ENCODE measurements at places on chromosomes 12 and 14.
A peak's percentile ranks its signal among the peaks of the same experiment; 100 is the strongest.

GRCh38 chr14:60882219-60882618, 98.7 kb downstream of the TRMT5 start:
- DNase-seq, result no peak

DNA sequence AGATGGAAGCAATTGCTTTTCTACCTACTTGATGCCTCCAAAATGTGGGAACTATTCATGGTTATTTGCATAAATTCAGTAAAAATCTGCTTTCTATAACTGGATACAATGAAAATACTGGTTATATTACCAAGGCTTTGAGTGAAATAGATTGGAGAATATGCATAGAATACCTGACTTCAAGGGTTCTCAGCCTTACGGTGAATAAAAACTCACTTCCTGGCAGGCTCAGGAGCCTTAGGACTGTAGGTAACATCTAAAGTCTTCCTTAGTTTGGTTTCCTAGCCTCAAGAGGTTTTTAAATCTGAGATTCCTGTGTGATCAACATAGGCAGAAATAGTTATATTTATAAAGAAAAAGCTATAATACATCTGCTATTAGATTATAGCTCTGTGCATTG, 158.6 kb downstream of the SLC41A2 start:
- DNase-seq, result no peak

DNA sequence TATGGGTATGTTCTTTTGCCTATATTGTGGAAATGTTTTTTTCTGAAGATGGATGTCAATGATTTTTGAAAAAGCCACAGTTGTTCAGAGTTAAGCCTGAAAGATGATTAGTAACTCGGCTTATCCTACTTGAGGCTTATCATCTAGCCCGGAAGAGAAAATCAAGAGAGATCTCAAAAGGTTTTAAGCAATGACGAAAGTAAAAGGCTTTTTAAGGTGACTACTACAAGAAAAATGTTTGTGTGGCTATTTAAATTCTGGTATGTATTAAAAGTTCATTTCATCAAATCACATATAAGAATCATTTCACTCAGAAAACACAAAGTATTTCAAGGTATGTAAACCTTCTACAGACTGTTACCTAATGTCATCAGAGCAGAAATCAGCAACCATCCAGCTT, 40.2 kb downstream of the HEATR5A start:
- DNase-seq, result no peak

GRCh38 chr12:121712190-121712460, 427 bp upstream of the TMEM120B start:
- DNase-seq, result peak; percentile 10

- DNase-seq, result no peak
Measured at GRCh38 chr14:79938185-79938584, 273.1 kb downstream of the DIO2 start.

DNA sequence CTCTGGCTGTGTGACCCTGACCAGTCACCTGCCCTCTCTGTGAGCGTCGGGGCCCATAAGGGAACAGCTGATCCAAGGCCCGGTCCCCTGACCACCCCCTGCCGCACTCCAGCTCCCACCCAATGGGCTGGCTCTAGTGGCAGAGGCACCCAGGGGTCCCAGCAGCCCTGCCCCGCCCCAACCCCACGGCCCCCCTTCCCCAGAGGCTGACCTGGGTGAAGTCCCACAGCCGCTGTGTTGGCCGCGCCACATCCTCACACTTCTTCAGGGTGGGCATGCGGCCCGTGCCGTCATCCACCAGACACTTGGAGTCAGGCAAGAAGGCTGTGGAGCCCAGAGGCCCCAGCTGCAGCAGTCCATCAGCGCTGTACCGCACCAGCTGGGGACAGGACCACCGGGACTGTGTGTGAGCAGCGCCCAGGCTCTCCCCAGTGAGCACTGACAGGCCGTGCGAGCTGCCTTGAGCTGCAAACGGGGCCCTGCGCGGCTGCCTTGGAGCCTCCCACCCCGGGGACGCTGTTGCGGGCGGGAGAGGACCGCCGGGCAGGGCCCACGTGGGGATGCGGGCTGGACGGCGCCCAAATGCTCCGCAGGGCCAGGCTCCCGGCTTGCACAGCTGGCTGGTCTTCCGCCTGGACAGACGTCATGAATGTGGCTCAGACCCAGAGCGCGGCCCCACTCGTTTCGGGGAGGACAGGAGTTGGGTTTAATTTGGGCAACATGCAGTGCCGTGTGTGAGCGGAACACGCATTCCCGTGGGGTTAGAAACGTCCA, 53.5 kb downstream of the NOC4L start:
- no peak for DNase-seq

GRCh38 chr14:94864387-94865195, 94.7 kb upstream of the GSC start:
- no peak for DNase-seq

DNA sequence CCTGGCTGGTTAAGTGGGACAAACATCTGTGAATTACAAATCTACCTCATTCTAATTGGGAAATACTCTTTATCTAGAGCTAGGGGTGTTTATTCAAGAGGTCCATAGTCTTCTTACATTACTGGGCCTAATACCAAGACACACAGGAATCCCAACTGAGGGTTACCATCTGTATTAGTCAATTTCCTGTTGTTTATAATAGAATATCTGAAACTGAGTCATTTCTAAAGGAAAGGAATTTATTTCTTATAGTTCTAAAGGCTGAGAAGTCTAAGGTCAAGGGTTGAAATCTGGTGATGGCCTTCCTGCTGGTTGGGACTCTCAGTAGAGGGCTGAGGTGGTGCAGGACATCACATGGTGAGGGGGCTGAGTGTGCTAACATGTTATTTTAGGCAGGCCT, 36.0 kb downstream of the RTRAF start:
- DNase-seq, result no peak

All from CD14-positive monocyte (primary cell).